ENCODE measurements at places on chromosomes 2 and 18.

GRCh38 chr2:142033393-142033792 lies 97.4 kb downstream of the LRP1B start:
- DNase-seq = no peak

DNA sequence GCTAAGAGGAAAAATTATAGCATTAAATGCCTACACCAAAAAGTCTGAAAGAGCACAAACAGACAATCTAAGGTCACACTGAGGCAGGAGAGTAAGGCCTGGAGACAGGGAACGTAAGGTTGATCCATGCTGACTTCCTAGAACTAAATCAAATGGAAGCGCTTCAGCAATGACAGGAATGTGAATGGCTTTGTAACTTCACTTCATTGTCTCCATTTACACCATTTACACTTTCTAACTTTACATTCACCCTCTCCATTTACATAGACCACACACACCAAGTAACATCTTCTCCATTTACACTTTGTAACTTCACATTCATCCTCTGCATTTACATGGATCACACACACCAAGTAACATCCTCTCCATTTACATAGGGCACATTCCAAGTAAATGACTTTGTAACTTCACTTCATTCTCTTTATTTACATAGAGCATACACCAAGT lies 103.1 kb upstream of the SPATS2L start:
- no peak for DNase-seq

GRCh38 chr2:66344087-66344663 lies 90.8 kb upstream of the MEIS1 start:
- no peak for DNase-seq

DNA sequence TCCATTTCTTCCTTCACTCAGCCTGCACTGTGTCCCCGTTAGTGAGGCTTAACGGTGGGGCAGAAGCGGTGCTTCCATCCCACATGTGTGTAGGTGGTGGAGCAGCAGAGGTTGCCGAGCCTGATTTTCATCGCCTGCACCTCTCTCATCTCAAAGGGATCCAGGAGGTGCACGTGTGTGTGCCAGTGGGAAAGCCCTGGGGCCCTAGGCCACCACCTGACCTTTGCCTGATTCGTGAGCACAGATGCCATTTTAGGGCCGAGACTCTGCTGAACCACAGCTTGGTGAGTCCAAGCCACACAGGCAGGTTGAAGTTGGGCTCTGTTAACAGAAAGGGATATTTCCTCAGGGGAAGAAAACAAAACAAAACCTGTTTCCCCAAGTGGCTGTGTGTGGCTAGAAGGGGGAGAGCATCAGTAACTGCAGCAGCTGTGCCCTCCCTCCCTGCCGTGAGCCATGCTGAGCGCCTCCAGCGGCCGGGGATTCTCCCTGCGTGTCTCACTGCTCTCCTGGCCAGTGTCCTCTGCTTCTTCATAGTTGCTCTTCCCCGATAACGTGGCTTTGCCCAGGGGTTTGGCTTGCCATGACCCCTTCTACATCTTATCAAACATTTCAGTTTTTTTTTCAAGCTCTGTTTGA lies 81.5 kb downstream of the MAPRE2 start:
- no peak for DNase-seq

DNA sequence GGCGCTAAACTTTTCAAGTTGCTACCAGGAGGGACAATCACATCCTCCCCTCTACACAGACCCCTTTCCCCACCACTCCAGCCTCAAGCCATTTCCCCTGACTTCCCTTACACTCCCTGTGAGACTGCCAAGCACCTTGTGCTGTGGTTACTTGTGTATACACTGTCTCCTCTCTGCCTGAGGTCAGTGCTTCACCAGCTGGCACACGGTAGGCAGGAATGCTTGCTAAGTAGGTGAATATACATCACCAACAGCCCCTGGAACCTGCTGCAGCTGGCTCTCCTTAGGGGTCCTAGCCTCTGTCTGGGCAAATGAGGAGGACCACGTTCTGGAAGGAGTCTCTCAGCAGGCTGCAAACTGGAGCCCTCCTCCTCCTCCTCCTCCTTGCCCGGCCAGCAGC lies 38.3 kb upstream of the ACAA2 start:
- no peak for DNase-seq

DNA sequence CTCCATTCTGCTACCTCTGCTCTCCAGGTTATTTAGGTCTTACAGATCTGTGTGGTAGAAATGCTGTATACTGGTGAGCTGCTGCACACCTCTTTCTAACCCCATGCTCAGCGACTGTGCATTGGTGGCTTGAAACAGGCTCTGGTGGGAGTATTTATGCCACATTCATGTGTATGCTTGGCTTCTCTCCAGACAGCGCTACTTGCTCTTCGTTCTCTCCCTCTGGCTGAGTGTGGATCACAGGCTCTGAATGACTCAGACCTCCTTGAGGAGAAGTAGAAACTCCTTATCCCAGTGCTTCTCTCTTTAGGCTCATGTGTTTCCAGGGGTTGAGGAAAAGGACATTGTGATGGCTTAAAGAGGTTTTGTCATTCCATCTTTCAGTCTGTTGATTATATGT lies 54.9 kb downstream of the FHOD3 start:
- DNase-seq = no peak

DNA sequence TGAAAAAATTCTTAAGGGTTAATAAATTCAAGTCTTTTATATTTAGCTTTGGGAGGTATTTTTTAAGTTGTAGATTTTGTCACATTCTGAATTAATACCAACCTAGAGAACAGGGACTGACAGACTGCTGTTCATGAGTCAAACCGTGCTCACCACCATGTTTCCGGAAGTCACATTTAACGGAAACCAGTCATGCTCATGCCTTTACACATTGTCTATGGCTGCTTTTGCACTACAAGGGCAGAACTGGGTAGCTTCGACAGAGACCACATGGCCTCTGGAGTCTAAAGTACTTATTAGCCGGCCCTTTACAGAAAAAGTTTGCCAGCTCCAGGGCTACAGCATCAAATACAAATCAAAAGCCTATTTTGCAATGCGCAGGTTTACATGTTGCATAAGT lies 33.3 kb downstream of the LONRF2 start:
- no peak for DNase-seq

- no peak for DNase-seq
Observed at GRCh38 chr2:11750917-11751316, 4.5 kb downstream of the LPIN1 start.

DNA sequence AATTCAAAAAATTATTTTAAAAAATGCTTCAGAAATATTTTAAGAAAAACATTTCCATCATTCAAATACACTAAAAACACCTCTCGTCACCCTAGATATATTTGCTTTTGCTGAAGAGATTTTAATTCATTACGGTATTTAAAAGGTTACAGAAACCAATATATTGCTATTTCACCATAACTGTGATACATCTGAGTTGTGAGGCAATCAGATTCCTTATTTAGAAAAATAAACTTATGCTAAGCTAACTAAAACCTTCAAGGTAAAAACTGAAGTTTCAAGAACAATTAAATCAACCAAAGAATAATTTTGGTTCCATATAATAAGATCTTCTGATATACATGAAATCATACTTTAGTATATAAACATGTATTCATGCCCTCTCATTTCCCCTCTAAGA lies 32.8 kb downstream of the PELI1 start:
- no peak for DNase-seq

GRCh38 chr2:216649574-216649973 lies 16.4 kb downstream of the IGFBP2 start:
- DNase-seq = no peak

GRCh38 chr2:627926-628560 lies 49.2 kb downstream of the TMEM18 start:
- no peak for DNase-seq

GRCh38 chr2:171522788-171523087 lies 464 bp downstream of the CYBRD1 start:
- DNase-seq = no peak

Measured in central memory CD4-positive, alpha-beta T cell (primary cell).